ENCODE measurements at places on chromosomes 12 and 14. TPM values are rescaled to one million over a fixed set of nuclear protein-coding genes. Genes with fewer than 3 reads are reported as not detected.

VWF gene
- total RNA-seq, result 51.8 TPM

RTN1 gene
- total RNA-seq, result 6.1 TPM

ASCL1 gene
- not detected for total RNA-seq

RD3L gene
- not detected for total RNA-seq

A2M gene
- 150 TPM for total RNA-seq

SERPINA1 gene
- total RNA-seq, result 11.1 TPM

LTBP2 gene
- total RNA-seq, result 18.8 TPM

AICDA gene
- total RNA-seq, result 0.20 TPM

DBX2 gene
- total RNA-seq, result 0.10 TPM

NUP37 gene
- total RNA-seq, result 20.4 TPM

KCNH5 gene
- total RNA-seq, result 1.4 TPM

FGF23 gene
- total RNA-seq, result not detected

RFX4 gene
- not detected for total RNA-seq

DNAJC22 gene
- total RNA-seq, result 0.39 TPM

DNA sequence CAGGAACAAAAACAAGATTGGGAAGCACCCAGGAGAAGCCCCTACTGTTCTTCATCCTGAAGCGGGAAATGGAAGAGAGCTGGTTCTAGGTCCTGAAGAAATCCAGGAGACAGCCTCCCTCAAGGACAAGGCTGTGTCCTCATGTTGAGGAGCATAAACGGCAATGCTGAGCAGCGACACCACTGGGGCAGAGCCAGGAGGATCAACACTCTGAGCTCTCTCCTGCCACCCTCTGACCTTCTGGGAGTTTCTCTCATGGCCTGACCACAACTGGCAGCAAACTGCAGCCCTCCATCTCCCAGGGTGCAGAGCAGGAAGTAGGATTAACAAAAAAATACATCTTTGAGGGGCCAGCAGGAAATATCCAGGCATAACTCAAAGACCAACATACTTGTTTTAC is 1292.2 kb upstream of the TMEM132C start:
- DNase-seq, result no peak

GRCh38 chr12:130375296-130376287 is 37.9 kb downstream of the PIWIL1 start:
- DNase-seq, result no peak

DNA sequence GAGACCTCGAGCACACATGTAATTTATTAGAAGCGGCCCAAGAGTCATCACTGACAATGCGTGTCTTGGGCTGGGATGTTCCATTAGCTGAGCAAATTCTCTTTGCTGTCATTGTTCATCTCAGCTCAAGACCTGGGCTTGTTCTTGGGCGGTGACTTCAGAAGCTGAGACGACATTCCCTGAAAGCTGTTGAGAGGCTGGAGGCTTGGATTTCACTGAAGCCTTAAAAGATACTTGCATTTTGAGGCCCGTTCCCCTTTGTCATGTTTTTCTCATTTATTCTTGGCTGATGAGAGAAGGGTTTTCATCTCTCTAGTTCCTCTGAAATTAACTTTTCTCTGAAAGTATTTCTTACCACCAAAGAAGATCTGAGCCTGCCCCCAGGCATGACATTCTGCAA is 16.6 kb upstream of the SUSD6 start:
- peak; percentile 77 for DNase-seq

GRCh38 chr12:7352661-7353060 is 48.8 kb downstream of the ACSM4 start:
- no peak for DNase-seq

DNA sequence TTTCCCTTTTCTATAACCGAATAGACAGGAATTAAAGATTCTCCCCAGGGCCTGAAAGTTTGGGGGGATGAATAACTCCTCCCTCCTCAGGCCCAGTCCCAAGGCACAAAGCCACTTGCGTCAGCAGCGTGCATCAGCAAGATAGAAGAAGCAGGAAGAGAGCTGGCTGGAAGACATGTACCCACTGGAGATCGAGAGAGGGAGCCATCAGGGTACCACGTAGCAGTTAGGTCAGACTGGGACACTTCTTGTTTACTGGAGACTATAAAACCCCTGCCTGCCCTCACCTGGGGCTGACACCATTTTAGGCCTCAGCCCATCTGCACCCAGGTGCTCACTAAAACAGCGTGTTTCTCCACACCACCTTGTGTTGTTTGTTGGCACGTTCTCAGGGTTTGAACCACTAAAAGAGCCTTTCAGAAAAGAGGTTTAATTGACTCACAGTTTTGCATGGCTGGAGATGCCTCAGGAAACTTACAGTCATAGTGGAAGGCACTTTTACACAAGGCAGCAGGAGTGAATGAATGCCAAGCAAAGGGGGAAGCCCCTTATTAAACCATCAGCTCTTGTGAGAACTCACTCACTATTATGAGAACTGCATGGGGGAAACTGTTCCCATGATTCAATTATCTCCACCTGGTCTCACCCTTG is 93.2 kb downstream of the TMTC3 start:
- no peak for DNase-seq

DNA sequence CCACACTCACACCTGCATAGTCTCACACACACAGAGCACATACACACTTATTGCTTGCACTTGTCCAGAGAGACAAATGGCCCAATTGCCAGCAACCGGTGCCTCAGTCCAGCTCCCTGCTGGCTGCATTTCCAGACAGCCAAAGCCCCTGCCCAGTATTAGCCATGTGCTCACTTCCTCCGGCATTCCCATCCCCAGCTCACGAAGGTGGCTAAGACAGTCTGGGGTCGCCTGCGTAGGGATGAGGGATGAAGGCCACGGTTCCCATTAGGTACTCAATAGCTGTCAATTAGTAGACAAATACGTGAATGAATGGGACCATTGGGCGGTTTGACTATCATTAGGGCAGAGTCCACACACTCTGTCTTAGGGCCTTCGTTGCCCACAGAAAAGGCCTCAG is 146.8 kb upstream of the EGLN3 start:
- DNase-seq, result no peak

DNA sequence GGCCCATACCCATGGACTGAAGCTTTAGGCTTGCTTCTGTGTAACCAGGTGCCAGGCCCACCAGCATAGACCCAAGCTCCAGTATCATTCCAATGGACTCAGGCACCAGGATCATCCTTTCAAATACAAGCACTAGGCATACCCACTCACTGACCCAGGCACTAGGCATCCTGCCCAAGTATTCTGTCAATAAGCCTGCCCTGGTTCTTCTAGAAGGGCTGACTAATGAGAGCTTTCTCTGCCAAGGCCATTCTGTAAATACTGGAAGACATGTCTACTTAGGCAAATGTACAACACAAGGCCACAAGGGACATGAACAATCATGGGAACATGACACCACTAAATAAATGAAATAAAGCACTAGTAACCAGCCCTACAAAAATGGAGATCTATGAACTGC is 352.2 kb downstream of the FSCB start:
- DNase-seq, result no peak

DNA sequence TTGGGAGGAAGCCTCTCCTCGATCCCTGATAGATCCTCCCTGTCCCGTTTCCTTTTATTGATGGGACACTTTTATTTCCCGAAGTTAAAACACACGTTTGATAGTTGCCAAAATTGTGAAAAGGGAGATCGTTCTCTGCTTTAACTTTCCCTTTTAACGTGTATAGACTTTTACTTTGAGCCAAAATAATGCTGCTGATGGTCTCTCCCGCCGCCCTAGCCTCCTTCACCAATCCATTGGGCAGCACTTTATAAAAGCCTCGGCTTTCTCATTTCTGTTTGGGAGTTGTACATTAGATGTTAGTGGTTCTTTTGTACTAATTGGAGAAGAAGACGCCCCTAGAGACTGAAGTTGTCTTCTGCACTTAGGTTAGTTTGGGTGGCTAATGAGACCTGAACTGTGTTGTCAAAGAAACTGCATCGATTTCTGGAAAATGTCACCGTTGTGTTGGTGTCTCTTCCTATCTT is 1.4 kb downstream of the TMTC2 start:
- DNase-seq, result no peak

- DNase-seq, result peak; percentile 12
Observed at GRCh38 chr12:50637870-50638481, 125.9 kb upstream of the ATF1 start.

- no peak for DNase-seq
Observed at GRCh38 chr12:32944195-32944594, 47.6 kb upstream of the PKP2 start.

GRCh38 chr14:68711561-68712309 is 81.1 kb downstream of the ZFP36L1 start:
- DNase-seq, result no peak

GRCh38 chr12:13189264-13189663 is 7.3 kb upstream of the EMP1 start:
- no peak for DNase-seq

DNA sequence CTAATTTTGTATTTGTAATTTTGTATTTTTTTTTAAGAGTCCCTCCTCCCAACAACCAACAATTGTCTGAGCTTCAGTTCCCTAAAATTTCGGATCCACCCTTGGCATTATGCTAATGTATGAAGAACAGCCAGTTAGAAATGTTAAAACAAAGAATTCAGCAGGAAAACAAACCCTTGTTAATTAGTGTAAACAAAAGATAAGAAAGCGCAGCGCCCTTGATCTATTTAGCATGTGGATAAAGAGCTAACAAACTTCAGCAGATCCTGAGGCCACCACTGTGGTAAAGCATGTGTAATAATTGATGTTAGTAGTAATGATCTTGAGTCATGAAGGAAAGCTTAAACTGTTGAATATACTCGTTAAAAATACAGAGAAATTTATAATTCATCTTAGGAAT is 199.8 kb downstream of the TMX1 start:
- DNase-seq, result no peak

GRCh38 chr12:6962285-6963015 is 8.0 kb downstream of the PHB2 start:
- DNase-seq, result no peak

GRCh38 chr12:53474819-53475218 is 22.9 kb downstream of the PCBP2 start:
- no peak for DNase-seq

DNA sequence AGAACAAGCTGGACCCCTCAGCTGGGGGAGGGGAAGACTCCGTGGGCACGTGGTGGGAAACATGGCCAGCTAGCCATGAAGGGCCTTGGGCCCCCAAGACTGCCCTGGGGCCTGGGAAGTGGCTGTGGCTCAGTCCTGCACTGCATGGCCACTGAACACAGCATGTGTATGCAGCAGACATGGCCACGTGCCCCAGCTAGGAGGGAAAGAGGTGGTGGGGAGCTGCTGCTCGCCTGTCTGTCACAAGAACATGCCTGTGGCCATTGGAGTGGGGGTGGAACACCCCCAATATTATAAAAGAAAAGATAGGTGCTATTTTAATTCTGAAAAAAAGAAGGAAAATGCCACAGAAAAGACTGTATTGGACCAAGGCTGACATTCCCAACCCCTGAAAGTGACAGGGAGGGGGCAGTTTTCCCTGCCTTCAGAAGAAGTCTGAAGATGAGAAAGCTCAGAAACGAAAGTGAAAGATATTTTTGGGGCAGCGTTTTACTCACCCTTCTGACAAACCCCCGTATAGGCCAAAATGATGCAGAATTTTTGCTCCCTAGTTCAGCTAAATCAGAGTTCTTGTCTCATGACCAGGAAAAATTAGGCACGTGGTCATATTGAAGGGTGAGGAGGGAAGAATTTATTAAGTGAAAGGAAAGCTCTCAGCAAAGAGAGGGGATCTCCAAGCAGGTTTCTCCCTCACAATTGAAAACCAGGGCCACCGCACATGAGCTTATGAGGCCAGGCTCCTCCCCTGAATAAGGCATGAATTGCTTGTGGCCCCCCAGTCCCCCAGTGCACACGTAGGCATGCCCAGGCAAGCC is 35.2 kb upstream of the PCNX1 start:
- DNase-seq, result no peak

- no peak for DNase-seq
Observed at GRCh38 chr12:112705037-112705632, 86.4 kb upstream of the RPH3A start.

DNA sequence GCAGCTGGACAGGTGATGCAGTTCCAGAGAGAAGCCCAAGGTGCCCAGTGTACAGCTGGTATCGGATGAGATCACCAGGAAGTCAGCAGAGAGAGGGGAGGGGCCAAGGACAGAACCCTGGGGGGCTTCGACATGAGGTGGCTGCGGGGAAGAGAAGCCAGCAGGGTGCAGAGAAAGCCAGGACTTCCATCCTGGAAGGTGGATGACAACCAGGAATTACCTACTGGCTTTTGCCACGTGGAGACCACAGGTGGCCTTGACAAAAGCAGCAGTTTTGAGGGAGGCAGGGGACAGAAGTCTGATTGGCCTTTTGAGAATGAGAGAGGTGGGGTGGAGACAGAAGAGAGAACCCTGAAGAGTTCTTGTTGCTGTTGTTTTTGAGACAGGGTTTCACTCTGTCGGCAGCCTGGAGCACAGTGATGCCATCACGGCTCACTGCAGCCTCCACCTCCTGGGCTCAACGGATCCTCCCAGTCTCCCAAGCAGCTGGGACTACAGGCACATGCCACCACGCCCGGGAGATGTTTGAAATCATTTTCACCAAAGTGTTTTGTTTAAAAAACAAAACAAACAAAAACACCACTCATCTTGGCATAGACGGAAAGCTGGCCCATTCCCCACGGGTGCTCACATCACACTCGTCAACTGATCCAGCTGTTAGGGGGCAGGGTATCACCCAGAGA is 35.2 kb downstream of the CDC42BPB start:
- no peak for DNase-seq

DNA sequence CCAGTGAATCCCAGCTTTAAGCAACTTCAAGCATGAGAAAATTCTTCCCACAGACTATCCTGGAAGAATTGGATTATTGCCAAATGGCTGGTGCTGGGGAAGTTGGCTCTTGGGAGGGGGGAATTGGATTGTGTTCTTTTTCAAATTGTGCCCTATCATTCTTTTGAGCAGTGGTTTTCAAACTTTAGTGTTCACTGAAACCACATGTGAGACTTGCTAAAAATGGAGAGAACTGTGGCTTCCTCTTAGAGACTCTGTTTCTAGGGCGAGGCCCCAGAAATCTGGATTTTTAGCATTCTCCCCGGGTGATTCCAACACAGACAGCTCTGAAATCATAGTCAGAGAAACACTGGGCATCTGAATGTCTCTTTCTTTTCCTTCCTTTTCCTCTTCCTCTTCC is 14.3 kb upstream of the OTUB2 start:
- peak; percentile 5 for DNase-seq

DNA sequence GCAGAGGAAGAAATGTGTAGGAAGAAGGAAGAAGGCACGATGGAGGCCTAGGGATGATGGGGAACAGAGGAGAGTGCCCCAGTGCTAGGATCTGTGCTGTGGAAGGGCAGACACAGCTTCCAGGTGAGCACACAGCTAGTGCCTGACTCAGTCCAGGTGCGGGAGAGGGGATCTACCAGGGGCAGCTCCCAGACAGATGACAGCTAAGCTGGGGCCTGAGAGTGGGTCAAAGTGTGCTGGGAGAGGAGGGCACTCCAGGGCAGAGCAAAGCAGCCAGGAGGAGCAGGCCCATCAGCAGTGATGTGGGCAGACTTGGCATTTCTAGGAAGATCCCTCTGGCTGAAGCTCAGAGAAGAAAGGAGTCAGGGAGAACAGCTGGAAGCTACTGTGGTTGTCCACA is 36.7 kb downstream of the LRTM2 start:
- DNase-seq, result no peak

DNA sequence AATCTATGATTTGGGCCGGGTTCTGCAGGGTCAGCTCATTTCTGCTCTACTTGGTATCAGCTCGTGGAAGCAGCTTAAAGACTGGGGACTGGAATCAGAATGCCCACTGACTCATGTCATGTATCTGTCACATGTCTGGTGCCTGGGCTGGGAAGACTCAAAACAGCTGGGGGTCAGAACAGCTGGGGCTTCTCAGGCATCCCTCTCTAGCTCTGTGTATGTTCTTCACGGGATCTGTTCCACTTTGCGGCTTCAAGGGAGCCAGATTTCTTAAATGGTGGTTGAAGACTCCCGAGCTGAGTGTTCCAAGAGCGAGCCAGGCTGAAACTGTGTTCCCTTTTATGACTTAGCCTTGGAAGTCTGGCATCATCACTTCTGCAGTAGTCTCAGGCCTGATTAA is 11.9 kb downstream of the AEBP2 start:
- DNase-seq, result no peak

Data from skin of body (tissue), 3 donors.